ENCODE measurements at places on chromosomes 7 and 10.

DNA sequence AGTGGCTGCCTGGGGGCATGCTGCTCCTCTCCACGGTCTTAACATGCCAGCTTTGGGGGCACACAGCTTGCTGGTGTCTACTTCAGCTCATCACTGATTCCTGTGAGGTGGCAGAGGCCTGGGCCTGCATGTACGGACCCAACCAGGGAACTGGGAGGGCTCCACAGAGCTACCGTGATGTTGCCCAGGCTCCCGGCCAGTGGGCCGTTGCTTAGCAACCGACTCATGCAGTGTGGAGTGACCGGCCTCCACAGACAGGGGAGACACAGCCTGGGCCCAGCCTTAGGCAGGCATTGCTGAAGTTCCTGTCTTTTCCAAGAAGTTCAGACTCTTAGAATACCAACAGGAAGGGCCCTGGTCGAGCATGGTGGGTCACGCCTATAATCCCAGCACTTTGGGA lies 25.8 kb upstream of the SH2B2 start:
- peak; percentile 26 for DNase-seq

DNA sequence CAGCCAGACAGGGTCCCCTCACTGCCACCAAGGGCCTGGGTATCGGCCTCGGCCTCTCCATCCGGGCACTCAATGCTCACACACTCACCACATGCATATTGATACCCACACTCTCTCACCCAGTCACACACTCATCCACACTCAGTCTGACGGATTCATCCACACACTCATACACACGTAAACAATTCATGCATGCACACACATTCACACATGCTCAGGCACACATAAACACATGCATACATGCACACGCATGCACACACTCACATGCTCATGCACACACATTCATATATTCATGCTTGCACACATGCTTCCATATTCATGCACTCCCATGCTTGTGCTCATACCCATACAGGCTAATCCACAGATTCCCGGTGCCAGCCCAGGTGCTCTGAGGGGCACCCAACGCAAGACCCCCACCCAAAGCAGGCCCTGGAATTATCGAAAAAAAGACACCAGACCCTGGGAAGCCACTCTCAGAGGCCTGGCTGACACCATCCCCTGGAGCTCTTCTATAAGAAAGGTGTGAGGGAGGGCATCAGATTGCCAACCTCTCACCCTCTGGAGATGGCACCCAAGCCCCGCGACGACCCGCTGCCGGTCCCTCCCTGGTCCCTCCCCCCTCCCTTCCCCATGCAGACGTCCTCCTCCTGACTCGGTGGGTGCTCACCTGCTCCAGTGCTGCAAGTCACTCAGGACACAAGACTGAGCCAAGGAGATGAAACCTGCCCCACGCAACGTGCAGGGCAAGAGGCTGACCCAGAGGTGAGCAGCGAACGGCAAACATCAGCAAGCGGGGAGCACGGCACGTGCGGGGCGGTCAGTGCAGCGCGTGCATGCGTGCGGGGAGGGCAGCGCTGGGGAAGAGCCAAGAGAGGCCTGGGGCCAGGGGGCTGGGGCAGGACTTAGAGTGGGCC lies 15.2 kb downstream of the STK32C start:
- no peak for DNase-seq

- no peak for DNase-seq
These were observed 76.6 kb upstream of the PFKP start for GRCh38 chr10:2990764-2991163.

GRCh38 chr7:15780271-15780670 lies 93.8 kb upstream of the MEOX2 start:
- DNase-seq, result no peak

- no peak for DNase-seq
These were observed 83.4 kb downstream of the NPTX2 start for GRCh38 chr7:98700533-98700932.

GRCh38 chr7:73487486-73487885 lies 34.6 kb downstream of the BAZ1B start:
- no peak for DNase-seq

- DNase-seq, result no peak
These were observed 46.8 kb downstream of the HIPK2 start for GRCh38 chr7:139730746-139731612.

- no peak for DNase-seq
These were observed 386.1 kb upstream of the COBL start for GRCh38 chr7:51702673-51703072.

GRCh38 chr10:102869258-102870198 lies at the start of gene AS3MT:
Gene AS3MT (plus strand): TSS chr10:102869470. CDS start chr10:102869593, 123 bp downstream.
- no peak for DNase-seq

DNA sequence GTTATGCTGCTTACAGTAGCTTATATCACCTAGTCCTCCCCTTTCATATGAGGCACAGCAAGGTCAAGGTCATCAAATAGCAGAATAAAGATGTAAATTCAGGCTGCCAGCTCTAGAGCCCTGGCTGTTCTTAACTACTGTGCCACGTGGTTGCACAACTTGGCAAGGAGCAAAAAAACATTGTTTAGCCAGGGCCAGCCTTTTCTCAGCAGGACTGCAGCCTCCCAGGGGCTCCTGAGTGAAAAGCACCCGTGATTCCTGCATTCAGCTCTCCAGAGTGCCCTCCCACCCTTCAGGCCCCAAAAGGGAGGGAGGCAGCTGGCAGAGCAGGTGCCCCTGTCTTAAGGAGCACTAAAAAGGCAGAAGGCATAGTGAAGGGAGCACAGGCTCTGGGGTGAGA lies 31.8 kb upstream of the TM9SF3 start:
- peak; percentile 34 for DNase-seq

GRCh38 chr7:46163246-46163645 lies 242.2 kb upstream of the IGFBP3 start:
- no peak for DNase-seq

- DNase-seq, result peak; percentile 9
These were observed 31.7 kb downstream of the GPR22 start for GRCh38 chr7:107501593-107501992.

DNA sequence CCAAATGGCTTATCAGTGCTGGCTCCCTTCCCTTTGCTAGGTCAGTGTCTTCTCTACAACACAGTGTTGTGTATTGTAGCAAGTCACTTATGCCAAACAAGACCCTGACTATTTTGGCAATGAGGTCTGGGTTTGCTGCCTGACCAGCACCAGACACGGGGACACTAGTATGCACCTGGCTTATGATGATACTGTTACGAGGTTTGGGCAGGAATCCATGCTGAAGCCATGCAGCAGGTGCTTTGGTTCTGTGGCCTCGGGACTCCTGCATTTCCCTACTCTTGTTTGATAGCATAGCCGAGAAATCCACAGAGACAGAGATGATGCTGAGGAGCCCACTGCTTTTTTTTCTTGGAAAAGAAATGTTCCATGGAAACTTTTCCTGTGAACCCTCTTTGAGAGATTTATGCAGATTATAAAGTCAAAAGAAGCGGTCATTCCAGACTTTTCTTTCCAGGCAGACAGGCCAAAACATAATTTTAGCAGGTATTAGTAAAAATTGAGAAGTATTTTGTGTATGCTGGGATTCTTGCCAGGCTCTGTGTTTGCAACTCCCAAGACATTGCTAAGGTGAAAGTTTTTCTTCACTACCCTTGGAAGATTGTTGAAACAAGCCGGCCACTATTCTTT lies 291.1 kb downstream of the BBS9 start:
- no peak for DNase-seq

DNA sequence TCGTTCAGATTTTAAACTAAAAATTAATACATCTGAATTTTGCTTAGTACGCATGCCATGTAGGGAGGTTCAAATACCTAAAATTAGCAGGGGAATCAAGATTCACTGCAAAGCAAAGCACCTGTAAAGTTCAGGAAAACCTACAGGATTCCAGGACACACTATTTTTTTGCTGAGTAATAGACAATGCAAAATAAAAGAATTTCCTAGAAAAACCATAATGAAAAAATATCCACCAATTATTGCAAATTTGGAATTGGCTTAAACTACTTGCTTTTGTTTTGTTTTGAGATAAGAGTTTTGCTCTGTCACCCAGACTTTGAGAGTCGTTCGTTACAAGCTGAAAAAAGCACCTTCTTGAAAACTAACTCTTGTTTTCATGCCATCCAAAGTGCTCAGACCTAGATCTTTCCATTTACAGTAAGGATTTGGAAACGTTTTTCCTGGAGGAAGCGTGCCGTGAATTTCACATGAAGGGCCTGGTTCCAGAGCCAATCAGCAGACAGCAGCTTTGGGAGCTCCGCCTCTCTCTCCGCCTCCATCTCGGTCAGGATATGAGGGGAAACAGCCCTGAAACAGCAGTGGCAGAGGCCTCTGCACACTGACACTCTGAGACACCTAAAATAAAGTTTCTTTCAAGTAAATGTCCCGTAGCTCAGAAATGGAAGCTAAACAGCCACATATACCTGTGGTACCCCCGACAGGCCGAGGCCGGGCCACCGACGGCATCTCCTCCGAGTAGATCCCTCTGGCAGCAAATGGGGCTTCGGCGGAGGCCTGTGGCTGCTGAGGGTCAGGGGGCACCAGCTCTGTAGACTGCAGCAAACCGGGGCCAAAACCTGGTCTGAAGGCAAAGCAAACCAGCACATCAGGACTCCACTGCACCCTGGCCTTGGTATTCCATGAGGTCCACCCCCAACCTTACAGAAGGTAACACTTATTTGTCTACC lies 45.9 kb upstream of the ATP6V0A4 start:
- no peak for DNase-seq

DNA sequence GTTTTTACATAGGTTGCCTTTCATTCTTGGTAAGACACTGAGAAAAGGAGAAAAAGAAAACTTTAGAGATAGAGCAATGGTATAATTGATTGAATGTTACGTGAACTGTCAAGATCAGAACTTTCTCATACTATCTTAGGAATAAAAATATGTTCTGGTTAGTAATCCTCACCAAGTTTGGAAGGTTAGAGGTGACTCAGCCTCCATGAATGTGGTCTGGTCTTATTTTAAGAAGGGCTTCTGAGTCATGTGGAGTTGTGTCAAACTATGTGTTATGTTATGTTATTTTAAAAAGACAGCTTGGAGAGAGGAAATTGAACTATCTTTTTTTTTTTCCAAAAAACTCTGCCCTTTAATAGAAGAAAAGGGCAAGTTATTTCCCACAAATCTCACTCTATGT lies 458.6 kb upstream of the KLF6 start:
- no peak for DNase-seq
